ENCODE measurements at places on chromosomes 3 and 15.
A peak's percentile ranks its signal among the peaks of the same experiment; 100 is the strongest.

DNA sequence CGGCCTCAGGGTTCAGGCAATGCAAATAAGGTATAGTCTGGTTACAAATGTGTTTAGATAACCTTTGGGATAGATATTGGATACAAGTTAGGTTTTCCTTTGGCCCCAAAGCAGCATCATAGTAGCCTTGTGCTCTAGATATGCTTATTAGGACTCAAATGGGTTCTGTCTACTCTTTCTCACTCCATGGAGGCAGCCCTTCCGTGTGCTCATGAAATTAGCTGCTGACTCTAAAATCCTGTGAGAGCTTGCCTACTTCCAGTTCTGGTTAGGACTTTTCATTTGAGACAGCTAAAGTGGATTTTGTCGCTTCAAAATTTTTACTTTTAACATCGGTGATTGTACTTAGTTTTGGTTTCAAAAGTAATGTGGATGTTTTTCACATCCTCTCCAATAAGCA lies 1.6 kb downstream of the CDV3 start:
- DNase-seq = peak; percentile 6

- no peak for DNase-seq
These were observed 396.0 kb upstream of the MCTP2 start for GRCh38 chr15:93835344-93835743.

DNA sequence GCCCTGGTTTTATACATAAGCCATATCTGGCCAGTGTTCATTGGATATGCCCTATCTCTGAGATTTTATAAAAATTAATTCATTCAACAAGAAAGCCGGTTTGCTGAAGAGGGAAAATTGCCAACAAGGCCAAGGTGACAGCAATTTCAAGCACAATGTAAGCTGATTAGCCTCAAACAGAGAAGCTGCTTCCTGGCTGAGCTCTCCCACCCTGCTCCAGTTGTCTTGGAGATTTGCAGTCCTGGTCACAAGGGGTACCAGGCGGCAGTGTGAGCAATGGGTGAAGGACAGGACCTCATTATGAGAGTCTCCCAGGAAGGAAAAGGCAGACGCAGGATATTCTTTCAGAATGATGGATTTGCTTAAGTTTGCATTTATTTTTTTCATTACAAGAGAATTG lies 5.4 kb upstream of the THSD4 start:
- DNase-seq = no peak

DNA sequence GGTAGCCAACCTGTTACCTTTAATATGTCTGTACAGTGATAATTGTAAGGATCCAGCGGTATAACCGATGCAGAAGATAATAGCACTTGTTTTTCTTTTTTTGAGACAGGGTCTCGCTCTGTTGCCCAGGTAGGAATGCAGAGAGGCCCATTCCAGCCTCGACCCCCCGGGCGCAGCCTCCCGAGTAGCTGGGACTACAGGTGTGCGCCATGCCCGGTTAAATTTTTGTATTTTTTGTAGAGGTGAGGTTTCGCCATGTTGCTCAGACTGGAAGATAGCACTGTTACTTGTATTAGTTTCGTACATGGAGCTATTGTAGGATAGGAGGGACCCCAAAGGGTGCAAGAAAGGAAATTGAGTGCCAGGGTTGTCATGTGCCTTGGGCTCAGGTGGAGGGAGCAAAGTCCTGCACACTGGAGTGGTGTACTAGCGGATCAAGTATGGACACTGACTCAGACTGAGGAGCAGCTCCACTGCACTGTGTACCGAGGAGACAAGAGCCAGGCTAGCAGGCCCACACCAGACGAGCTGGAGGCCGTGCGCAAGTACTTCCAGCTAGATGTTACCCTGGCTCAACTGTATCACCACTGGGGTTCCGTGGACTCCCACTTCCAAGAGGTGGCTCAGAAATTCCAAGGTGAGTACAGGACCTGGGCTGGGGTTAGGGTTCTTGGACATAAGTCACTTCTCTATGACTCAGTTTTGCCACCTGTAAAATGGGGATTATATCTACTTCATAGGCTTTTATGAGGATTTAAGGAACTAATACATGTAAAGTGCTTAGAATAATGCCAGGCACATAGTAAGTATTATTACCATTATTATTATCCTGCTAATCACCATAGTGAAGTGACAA lies 1.0 kb downstream of the OGG1 start:
- DNase-seq = no peak

- DNase-seq = peak; percentile 82
These were observed 17.6 kb downstream of the RSRC1 start for GRCh38 chr3:158127250-158128219.

DNA sequence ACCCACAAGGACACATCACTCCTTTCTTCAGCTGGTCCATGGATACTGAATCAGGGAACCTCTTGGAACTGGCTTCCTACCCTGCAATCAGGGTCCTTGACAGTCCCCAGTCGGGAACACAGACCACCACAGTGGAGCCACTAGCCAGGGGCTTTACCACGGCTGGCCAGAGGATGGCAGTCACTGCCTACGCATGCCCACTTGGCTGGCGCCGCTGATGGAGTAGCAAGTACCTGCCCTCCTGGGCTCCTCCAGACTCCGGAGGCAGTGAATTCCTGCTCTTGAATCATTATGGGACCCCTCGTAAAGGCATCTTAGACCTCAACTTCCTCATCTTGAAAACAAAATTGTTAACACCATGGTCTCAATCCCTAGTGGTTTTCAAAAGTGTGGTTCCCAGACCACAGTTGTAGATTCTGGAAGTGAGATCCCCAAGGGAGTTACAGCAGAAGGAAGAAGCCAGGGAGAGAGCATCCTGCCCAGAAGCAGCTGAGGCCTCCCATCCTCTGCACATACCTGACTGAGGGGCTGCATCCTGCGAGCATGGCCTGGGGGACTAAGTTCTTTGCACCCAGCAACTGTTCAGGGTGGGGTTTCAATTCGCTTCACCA lies 9.1 kb upstream of the SKIC8 start:
- peak; percentile 41 for DNase-seq

- peak; percentile 27 for DNase-seq
These were observed 144.1 kb downstream of the ALDH1A2 start for GRCh38 chr15:57921371-57921770.

GRCh38 chr3:132180337-132180791 lies 136.8 kb upstream of the ACP3 start:
- DNase-seq = peak; percentile 63

DNA sequence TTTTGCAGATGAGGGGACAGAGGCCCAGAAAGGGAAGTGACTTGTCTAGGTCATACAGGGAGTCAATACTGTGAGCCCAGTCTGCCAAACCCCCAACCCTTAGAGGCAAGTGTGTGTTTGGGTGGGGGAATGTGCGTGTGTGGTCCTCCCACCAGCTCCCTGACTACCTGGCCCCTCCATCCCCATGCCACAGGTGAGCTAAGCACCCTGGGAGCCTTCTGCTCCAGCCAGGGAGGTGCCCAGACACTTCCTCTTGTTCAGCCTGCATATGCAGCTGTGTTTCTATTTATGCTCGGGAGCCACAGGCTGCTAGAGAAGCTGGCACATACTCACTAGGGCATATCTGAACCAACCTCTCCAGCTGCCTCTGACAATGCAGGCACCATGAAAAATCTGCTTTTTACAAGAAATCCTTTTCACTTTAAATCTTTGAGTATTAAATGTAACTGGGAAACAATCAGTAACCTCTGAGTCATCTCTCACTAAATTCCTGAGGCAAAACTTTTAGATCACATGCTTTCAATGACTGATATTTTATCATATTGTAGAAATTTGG lies 20.7 kb downstream of the TBC1D2B start:
- DNase-seq = peak; percentile 51

- peak; percentile 29 for DNase-seq
These were observed 66.5 kb upstream of the ARRDC4 start for GRCh38 chr15:97893967-97894366.

DNA sequence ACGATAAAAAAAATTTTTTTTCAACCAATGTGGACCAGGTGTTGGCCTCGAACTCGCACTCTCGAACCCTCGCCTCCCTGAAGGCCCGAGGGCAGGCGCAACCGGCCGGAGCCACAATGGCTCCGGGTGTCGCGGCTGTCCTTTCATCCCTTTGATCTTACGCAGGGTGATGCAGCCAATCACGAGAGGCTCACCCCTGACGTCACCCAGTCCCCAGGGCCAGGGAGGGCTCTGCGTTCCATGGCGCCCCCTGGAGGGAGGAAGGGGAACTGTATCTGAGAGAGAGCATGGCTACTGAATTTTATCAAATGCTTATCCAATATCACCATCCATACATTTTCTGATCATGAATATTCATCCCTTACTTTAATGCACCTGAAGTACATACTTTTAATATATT lies 15.4 kb upstream of the GMNC start:
- no peak for DNase-seq

DNA sequence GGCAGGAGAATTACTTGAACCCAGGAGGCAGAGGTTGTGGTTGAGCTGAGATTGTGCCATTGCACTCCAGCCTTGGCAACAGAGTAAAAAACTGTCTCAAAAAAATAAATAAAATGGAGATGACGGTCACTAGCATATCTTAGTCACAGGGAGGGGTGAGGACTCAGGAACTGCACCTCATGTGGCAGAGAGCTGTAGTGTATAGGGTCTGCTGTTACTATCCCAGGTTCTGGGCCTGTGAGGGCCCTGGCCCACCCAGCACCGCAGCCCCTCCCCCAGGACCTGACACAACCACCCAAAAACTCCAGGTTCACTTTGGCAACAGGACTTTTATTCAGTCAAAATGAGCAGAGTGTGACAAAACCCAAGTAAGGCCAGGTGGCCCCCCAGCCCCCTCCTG lies 22.3 kb downstream of the RNU5B-1 start:
- DNase-seq = no peak

GRCh38 chr3:65867463-65868210 lies 171.1 kb downstream of the MAGI1 start:
- DNase-seq = no peak

GRCh38 chr3:104990758-104991157 lies 376.0 kb upstream of the ALCAM start:
- no peak for DNase-seq

- DNase-seq = peak; percentile 29
These were observed 10.2 kb downstream of the KBTBD13 start for GRCh38 chr15:65086680-65087111.

- DNase-seq = no peak
These were observed 22.4 kb upstream of the ARHGEF3 start for GRCh38 chr3:56823984-56824703.

GRCh38 chr3:104269771-104270170 lies 1096.9 kb upstream of the ALCAM start:
- DNase-seq = no peak

- DNase-seq = no peak
These were observed 44.3 kb upstream of the SLC24A5 start for GRCh38 chr15:48076454-48076853.

DNA sequence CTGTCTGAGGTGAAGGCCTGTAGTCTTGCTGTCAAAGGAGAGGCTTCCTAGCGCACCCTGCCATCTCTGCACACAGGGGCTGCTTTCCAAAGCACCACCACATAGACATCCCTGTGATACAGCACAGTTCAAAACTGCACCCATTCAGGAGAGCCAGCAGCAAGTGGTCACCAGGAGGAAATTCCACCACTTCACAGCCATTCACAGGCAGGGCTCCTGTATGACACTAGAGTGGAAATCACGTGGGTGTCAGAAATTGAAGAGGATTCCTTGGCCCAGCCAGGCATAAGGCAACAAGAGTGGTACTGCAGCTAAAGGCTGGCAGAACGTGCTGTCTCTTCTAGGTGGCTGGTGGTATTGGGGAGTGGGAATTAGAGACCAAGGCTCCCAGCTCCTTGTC lies 102.8 kb downstream of the RFTN1 start:
- DNase-seq = no peak

DNA sequence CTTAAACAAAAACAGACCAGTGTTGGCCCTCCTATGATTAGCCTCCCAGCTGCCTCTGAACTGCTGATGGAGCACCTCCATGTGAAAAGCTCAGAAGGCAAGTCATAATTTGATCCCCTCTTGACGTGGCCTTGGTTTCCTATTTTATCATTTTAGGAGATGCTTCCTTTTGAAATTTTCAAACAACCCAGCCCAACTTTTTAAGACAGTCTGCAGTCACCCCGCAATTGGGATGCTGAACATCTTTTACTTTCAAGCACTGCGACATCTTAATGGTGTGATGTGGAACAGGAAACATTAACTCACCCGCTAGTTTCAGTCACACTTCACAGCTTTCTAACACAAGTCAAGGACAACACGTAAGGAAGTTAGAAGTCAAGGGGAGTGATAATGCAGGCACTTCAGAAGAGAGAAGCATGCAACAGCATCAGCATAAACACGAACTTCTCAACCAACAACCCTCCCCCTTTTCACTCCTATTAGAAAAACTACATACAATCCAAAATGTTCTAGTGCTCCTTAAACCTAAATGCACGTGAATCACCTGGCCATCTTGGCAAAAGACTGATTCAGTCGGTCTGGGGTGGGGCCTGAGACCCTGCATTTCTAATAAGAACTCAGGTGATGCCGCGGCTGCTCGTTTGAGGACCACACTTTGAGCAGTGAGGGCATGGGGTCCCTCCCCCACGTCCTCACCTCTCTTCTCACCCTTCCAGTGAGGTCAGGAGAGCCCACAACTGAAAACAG lies 161.5 kb downstream of the FOXP1 start:
- no peak for DNase-seq

- DNase-seq = no peak
These were observed 31.4 kb upstream of the LSAMP start for GRCh38 chr3:116476691-116477090.

GRCh38 chr3:144244662-144245061 lies 273.0 kb downstream of the DIPK2A start:
- no peak for DNase-seq

DNA sequence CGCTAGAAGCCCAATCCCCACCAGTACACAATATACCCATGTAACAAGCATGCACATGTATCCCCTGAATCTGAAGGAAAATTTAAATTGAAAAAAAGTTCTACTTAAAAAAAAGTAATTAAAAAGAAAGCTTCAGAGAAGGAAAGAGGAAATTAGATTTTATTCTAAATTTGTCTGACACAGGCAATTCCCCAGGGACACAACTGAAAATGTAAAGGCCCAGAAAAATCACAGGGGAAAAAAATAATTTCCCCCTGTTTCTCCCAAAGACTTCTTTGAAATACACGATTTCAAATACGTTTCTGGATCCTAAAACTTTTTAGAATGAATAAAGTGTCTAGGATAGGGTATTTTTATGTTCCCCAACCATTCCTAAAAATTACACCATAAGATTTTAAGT lies 42.9 kb downstream of the SEMA5B start:
- no peak for DNase-seq

DNA sequence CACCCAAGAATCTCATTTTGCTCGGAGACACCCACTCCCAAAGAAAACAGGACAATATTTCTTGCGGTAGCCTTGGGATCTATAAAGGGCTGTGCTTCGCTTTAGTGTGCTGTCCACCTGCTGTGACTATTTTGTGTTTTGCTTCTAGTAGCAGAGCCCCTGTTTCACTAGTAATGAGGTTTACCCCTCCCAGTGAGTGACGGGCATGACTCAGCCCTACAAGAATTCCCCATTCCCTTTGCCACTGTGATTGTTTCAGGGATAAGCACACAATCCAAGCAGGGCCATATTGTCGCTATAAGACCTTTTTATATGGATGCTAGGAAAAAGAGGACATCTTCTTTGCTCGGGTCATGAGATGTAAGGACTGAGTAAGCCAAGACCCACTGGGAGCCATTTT lies 62.5 kb upstream of the FOXB1 start:
- no peak for DNase-seq

- no peak for DNase-seq
These were observed 130.0 kb upstream of the NR2F2 start for GRCh38 chr15:96200357-96200967.

GRCh38 chr3:186570941-186571643 lies 572 bp downstream of the DNAJB11 start:
- DNase-seq = no peak

- DNase-seq = peak; percentile 97
These were observed 62.7 kb downstream of the ASTE1 start for GRCh38 chr3:130963878-130964277.

- DNase-seq = no peak
These were observed 398.1 kb downstream of the GABRB3 start for GRCh38 chr15:26374806-26375205.

Data from mammary epithelial cell (primary cell).